ENCODE measurements at places on chromosomes 6 and 20.

DNA sequence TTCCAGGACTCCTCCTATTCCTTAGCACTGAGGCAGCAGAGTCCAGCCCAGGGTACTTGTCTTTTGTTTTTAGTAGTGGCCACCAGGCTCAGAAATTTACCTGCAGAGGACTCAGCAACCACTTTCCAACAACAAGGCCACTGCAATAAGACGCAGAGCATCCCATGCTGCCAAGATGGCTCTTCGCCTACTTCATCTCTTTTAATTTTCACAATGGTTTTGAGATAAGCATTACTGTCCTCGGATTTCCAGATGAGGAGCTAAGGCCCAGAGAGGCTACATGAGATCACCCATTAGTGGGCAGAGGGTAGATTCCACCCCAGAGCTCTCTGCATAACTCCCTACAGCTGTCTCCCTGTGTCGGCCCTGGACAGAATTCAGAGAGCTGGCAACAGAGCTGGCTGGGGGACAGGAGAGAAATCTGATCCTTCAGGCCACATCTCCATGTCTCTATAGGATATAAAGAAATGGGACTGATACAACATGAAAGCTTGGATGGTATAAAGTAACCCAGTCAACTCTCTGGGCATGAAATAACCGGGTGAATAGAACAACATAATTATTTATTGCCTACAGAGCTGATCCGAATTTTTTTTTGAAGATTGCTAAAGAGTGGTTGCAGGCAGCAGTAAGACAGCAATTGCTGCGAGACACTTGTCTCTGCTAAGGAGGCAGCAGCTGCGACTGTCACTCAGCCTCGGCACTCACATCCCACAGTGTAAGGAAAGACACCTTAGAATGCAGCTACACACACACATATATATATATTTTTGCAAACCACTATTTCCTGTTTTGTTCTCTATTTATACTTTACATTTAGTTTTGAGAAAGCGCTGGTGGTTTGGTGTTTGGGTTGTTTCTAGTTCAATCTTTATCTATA is 37.2 kb downstream of the SCML4 start:
- no peak for DNase-seq

- no peak for DNase-seq
Observed at GRCh38 chr20:15065794-15066193, 728.4 kb upstream of the FLRT3 start.

GRCh38 chr20:63911176-63911575 is 16.2 kb downstream of the DNAJC5 start:
- no peak for DNase-seq

GRCh38 chr6:109485266-109485935 is 2.4 kb upstream of the ZBTB24 start:
- no peak for DNase-seq

DNA sequence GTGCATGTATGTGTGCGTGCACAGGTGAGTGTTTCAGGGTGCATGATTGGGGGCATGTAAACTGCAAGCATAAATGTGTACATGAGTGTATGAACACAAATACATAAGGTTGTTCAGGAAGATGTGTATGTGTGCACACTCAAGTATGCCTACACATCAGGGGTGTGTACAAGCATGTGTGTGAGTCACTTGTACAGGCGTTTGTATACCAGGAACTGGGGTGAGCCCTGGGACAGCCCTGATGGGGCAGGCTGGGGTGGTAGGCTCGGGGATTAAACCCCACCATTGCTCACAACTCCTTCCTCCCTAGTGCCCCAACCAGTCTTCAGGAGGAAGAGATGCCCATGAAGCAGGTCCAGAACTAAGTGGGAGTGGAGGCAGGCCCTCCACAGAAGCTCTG is 4.3 kb downstream of the CRIP3 start:
- no peak for DNase-seq

Data from H4 (cell line).